ENCODE measurements at places on chromosomes 3 and 15.

DNA sequence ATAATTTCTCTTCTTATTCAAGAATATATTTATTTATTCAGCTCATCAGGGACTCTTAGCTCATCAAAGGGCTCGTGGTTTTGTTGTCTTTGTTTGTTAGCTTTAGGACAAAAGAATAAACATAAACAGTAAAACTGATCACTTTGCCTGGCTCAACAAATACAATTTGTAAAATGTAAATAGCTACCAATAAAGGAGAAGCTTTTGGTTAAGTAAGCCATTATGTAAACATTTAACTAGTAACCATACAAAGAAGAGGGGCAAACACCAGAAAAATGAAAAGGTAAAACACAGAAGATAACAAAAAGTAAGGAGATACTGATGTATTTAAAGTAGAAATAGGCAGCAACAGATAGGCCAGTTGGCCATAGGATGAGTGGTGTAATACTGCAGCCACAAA is 761.7 kb downstream of the ROBO1 start:
- no peak for DNase-seq

GRCh38 chr15:77282333-77282732 is 137.6 kb downstream of the PEAK1 start:
- no peak for DNase-seq

DNA sequence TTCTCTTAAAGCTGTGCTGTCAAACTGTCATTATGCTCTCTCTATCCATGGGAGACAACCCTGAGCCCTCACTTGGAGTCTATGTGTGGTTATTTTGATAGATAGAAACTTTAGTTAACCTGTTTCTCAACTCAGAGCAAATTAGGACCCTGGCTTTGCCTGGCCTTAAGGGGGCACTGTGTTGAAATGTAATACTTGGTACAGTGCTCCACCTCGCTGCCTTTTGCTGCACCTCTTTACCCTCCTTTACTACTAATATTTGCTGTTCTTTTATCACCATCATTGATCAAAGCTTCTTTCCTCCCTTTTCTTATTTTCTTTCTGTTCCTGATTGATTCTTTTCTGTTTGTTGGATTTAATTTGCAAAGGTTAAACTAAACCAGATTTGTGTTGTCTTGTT is 34.3 kb downstream of the STT3B start:
- no peak for DNase-seq

DNA sequence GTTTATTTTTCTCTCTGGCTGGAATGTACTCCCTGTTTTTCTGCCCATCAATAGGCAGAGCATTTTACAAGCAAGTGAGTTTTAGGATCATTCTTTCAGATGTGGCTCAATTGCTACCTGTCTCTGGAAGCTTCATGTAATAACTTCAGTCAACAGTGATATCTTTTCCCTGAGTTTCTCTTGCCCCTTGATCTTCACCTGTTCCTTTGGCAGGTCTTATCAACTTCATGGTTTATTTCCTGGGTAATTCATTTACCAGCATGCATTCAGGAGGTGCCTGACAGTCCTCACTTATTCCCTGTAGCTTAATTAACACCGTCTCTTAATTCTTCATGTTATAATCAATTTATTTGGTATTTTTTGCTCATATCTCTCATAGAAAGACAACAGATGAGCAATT is 184.8 kb upstream of the CTDSPL start:
- no peak for DNase-seq

GRCh38 chr3:133527081-133527715 is 46.3 kb upstream of the CDV3 start:
- no peak for DNase-seq

DNA sequence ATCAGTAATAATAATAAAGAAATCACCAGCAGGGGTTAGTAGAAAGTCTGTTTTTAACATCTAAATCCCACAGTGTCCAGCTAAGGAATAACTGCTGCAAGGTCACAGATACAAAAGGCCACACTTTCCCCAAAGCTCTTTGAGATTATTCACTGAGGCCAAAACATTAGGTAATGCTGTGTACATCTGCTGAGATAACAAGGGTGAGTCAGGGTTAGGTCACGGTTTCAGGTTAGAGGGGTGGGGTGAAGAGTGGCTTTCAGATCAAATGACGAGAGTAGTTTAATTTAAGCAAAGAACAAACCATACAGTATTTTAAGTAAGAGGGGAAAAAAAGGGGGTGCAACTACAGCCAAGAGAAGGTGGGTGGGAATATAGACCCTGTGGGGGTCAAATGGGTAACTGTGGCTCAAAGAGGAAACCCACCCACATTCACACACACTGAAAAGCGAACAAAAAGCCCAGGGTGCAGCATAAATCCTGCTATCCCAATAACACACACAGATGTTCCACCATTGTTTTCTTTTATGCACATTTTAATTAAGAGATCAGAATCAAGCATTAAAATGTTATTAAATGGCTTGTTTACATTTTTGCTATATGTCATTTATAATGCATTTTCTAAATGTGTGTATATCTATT is 412.9 kb downstream of the TIGIT start:
- DNase-seq = no peak

DNA sequence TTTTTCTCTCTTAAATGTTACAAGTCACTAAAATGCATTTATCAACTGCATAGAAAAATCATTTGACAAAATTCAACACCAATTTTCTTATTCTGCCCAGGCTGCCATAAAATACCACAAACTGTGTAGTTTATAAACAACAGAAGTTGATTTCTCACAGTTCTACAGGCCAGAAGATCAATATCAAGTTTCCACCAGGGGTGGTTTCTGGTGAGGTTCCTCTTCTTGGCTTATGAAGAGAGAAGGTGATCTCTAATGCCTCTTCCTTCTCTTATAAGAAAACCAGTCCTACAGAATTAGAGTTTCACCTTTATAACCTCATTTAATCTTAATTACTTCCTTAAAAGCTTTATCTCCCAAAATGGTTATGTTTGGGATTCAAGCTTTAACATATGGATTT is 10.9 kb upstream of the CD200R1L start:
- no peak for DNase-seq

GRCh38 chr15:93223803-93224202 is 134.8 kb upstream of the RGMA start:
- DNase-seq = no peak

- no peak for DNase-seq
These were observed 14.6 kb downstream of the LRIG1 start for GRCh38 chr3:66486202-66486601.
